Left ventricle myocardium superior (tissue), 1 donor: ENCODE measurements at places on chromosomes 2 and 18. TPM values are rescaled to one million over a fixed set of nuclear protein-coding genes. Genes with fewer than 3 reads are reported as not detected.

DNA sequence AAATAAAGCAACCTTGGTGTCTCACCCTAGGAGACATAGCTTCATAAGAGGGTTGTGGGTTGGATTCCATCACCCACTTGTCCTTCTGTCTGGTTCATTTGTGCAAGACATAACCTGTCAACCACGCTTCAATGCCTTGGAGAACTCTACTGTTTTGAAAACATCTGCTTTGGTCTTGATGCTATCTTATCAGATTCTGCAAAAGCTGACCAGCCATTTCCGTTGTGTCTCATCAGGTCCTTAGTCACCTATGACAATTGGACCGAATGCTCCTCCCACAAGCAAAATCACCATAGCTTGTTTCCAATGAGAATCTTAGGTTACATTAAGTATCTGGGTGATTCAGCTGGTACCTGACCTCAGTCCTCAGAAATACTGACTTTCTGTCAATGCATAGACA lies 35.4 kb downstream of the STAT4 start:
- DNase-seq, result no peak

GRCh38 chr2:25566694-25567093 lies 106.7 kb downstream of the DTNB start:
- no peak for DNase-seq

DNA sequence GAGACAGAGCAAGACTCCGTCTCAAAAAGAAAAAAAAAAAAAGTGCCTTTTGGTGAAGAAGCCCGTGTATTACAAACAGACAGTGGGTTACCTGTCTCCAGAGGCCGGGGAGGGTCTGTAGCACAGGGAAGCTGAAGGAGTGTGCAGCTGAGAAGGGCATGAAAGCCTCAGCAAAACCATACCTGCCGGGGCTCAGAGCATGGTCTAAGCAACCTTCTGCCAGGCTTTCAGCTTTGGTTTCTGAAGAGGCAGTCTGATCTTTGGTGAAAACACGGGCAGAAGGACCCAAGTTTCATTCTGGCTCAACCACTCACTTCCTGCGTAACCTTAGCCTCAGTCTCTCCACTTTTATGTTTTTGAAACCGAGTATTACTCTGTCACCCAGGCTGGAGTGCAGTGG lies 21.5 kb downstream of the SH2D6 start:
- no peak for DNase-seq

- no peak for DNase-seq
These were observed 187.1 kb downstream of the FHOD3 start for GRCh38 chr18:36484591-36484990.

DNA sequence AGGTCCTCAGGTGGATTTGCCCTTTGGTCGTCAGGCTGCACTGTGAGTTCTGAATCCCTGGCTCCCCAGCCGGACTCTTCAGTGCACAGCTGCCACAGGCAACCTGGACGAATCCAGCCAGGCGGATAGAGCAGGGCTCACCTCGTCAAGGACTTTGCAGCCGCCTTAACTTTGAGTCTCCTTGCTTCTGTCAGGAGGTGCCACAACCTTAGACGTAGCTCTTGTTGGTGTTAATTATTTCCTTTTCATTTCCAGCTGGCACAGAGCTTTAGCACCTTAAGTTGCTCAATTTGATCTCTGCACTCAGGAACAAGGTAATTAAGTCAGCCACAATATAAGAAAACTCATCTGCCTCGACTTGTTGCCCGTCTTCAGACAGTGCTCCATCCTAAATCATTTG lies 17.7 kb downstream of the SMIM21 start:
- DNase-seq, result no peak

GRCh38 chr2:84732897-84733778 lies 147.7 kb downstream of the TRABD2A start:
- no peak for DNase-seq

- DNase-seq, result no peak
These were observed 70.8 kb downstream of the TNP1 start for GRCh38 chr2:216789081-216789480.

DNA sequence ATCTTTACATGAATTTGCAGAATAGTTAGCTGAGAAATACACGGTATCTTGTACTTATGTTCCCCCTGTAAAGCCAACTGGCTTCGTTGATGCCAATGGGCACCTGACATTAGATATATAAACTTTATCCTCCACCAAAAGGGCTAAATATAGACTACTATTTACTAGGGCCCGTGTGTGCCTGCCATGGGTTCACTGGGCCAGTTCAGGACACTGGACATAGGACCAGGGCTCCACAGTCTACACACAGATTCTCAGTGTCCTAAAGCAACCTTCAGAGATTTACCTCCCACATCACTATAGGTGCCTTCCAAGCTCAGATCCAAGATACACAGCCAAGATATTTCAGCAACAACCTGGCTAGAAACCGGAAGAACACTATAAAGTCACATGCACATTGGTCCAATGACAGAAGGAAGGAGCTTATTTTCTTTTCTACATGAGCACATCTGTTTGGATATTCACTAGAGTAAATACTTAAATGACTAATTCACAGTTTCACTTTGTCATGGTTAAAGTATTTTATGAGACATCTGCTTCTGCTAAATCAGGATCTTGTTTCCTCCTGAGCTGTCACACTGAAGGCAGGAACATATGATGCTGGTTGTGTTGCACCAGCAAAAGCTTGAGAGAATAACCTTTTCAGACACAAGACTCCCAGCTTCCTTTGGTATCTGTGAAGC lies 95.1 kb downstream of the MYO5B start:
- DNase-seq, result no peak

GRCh38 chr2:105034170-105034569 lies 3.7 kb upstream of the MRPS9 start:
- no peak for DNase-seq

DNA sequence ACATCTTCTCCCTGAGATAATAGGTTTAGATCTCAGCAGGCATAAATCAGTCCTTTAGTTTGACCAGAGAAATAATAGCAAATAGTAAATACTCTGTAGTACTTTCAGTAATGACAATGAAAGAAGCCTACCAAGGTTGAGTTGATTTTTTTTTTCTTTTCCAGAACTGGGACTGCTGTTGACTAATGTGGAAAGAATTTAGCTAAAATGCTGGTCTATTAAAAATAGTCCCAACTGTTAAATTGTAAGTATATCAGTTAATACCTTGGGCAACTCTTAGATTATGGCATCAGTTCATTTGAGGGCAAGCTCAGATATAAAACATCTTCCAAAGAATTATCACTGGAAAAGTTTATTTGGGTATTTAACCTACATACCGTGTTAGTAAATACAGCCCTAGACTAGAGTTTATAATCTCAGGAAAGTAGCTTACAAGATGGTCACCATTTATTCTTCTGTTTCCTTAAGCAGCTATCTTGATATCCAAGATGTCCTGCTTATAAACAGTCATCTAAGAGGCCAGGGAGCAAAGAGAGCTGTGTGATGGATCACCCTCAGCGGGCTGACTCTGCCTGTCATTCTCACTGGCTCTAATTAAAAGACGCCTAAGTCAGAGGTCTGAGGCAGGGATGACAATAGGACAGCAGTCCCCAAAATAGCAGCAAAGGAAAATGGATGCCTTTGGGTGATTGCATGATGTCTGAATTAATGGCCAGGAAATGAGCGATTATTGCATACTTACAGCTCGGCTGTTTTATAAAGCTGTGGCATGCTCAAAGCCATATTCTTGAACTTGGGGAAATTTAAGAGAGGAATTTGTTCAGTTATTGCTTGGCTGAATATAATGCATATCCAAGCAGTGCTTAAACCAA lies 121.3 kb downstream of the MTX2 start:
- DNase-seq, result no peak

GRCh38 chr2:34105006-34105767 lies 506.1 kb upstream of the FAM98A start:
- no peak for DNase-seq

DNA sequence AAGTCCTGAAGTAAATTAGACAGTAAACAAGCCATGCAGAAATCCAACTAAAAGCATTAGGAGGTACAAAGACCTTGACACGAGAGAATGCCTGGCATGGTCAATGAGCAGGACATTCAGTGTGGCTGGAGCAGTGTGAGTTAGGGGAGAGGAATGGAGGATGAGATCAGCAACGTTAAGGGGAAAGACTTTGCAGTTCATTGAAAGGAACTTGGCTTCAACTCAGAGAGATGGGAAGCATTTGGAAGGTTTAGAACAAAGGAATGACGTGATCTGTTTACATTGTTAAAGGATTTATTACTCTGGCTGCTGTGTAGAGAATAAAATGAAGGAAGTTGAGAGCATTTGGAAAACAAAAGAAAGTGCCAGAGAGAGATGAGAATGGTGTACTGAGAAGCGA lies 621.3 kb downstream of the XIRP2 start:
- no peak for DNase-seq

PFN4 gene
- total RNA-seq, result 0.62 TPM

TMEM247 gene
- total RNA-seq, result not detected

MERTK gene
- total RNA-seq, result 5.0 TPM

TMEM131 gene
- 29.0 TPM for total RNA-seq

ABCG8 gene
- total RNA-seq, result not detected

PRKAG3 gene
- total RNA-seq, result 0.12 TPM

FSIP2 gene
- total RNA-seq, result 0.20 TPM

CFAP65 gene
- not detected for total RNA-seq

IL37 gene
- total RNA-seq, result not detected
